ENCODE measurements at places on chromosomes 2 and 18.
A peak's percentile ranks its signal among the peaks of the same experiment; 100 is the strongest.

DNA sequence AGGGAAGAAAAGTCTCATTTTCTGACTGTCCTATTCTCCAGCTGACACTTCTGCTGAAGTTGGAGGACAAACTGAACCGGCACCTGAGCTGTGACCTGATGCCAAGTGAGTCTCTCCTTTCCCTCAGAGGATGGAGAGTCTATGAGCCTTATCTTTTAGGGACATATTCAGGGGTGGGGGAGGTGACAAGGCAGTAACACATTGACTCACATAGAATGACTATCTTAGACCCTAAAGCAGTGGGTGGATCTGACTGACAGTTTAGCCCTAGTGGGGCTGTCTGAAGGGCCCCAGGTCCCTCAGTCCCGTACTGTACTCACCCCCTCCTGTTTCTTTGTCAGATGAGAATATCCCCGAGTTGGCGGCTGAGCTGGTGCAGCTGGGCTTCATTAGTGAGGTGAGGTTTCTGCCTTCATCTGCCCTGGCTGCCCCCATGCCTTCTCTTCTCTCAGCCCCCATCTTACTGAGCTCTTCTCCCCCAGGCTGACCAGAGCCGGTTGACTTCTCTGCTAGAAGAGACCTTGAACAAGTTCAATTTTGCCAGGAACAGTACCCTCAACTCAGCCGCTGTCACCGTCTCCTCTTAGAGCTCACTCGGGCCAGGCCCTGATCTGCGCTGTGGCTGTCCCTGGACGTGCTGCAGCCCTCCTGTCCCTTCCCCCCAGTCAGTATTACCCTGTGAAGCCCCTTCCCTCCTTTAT lies 805 bp upstream of the KRTCAP3 start:
- no peak for DNase-seq

DNA sequence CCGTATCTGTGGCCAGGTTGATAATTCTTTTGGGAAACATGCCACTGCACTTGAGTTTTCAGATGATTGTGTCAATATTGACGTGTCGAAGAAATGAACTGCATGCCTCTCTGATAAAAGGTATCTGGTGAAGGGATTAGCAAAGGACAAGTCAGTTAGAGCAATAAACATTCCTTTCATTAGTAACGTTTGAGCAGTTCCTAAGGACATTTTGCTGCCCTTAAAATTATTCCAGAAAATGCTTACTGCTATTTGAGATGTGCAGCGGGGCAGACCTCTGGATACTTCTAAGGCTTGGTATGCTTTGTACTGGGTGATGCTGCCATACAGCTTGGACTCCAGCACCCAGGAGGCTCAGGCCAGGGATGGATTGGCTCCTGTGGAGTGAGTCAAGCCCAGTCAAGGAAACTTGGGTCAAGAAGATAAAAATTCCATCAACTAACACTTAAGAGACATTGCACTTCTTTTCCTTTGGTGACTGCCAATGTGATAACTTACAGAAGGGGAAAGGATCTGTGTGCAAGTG lies 166.7 kb downstream of the FHOD3 start:
- DNase-seq: no peak

- DNase-seq: no peak
Measured at GRCh38 chr18:74284191-74284979, 7.4 kb downstream of the CYB5A start.

DNA sequence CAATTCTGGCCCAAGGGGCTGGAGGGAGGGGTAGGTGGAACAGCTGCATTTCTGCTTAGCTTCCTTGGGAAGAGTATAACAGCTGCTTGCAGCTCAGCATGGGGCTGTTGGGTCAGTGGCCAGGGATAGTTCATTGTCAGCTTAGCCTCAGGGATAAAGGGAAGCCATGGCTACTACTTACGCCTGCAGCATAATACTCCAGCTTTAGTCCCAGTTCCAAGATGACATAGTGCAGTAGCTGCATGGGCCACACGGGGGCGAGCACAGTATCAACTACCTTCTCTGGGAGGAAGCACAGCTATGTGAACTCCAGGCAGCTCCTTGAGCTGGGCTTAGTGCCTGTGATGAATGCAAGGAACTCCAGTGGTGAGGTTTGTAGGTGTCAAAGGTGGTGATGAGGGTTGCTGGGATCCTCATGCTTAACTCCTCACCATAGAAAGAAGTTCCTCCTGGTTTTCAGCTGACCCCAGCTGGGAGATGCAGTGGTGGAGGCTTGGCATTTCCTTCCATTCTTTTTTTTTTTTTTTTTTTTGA lies 35.4 kb upstream of the RHOB start:
- peak; percentile 73 for DNase-seq

GRCh38 chr2:207330912-207331311 lies 165.2 kb upstream of the KLF7 start:
- no peak for DNase-seq

DNA sequence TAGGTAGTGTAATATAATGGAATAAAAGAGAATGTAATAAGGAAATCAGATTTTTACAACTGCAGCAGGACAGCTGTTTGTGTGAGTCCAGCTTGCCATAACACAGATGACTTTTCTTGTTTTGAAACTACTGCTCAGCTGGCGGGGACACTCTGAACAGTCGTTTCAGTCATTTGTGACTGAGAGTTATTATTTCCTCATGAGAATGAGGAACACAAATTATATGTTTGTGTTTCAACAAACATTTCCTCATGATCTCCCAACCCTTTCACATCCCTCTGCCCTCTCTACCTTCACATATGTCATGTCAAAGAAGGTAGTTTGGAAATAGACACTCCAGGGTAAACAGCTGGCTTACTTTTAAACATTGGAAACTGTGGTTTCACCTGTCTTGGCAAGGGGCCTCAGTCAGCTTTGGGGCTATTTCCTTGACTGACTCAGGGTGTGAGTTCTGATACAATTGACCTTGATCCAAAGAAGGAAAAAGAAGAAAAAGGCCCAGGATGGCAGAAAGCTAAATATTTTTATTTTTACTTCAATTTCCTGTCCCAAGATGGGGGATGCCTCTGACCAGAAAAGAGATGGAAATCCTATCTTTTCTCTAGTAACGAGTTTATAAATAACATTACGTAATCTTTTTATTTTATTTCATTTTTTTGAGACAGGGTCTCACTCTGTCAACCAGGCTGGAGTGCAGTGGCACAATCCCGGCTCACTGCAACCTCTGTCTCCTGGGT lies 593 bp downstream of the SP140L start:
- DNase-seq: no peak

DNA sequence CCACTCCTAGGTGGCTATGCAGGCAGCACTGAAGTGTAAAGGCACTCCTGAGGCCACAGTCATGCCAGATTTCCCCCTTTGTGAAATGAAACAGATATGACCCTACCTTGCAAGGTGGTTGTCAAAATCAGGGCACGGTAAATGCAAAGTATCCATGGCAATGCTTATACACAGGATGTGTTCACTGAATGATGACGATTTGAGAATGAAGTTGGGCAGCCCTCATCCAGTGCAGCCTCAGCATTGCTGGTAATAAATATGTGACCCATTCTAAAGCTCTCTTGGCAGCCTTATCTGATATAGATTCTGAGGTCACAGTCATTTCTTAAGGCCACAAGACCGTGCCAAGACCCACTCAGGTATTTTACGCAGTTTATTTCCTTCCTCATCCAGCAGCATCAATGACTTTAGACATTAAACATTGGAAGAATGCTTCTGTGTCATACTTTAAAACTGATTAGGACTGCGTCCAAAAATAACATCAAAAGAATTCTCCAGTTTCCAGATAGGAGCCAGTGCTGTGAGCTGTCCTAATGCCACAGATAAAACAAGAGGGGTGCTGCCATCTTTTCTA lies 125.5 kb upstream of the SERTAD2 start:
- DNase-seq: no peak

- DNase-seq: no peak
Measured at GRCh38 chr2:181330286-181330685, 126.9 kb upstream of the ITGA4 start.

DNA sequence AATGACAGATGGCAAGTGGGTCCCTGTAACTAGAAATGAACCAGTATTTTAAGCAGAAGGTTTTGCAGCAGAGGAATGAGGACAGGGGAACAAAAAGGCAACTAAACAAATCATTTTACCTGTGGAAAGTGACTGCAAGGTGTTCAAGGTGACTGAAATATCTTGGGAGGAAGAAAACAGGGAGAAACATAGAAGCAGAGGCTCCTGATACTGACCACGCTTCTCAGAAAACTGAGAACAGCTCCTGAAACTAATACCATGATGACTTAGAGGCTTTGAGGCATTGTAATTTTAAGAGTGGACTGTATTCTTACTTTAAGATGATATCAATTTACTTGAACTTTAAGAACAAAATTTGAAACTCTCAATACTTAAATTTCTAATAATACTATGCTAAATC lies at the start of gene DYTN:
TSS of gene DYTN (minus strand) at position 101 of the 400 bp plus-strand sequence. CDS start 117 bp downstream, outside the sequence.
- DNase-seq: no peak

GRCh38 chr2:74566754-74567085 lies 12.2 kb downstream of the DOK1 start:
- peak; percentile 54 for DNase-seq

DNA sequence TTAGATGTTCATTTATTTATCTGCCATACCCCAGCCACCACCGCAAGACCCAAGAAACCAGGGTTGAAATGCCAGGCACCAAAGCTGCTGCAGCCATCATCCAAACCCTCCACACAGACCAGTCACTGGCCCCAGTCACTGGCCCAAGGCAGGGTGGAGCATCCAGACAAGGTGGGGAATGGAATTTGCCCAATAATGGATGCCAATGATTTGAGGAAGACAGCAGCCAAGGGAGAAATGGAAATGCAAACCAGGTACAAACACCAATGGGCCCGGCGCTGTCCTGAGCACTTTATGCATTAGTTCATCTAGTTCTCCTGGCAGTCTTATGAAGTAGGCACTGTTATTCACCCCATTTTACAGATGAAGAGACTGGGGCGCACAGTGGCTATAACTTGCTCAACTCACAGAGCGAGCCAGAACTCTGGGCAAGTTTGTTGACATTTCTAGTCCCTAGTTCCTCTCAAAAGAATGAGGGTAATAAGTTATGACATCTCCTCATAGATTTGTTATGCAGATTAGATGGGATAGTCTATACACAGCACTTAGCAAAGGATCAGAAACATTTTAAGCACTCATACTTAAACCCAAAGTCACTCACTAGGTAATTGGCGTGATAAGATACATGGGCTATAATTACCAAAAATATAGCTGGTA lies 173.3 kb downstream of the TMEM247 start:
- no peak for DNase-seq

- no peak for DNase-seq
Measured at GRCh38 chr2:176873403-176873802, 339.2 kb upstream of the HNRNPA3 start.

GRCh38 chr2:72636210-72636609 lies 189.6 kb downstream of the EXOC6B start:
- DNase-seq: no peak

GRCh38 chr2:132999421-132999820 lies 329.4 kb upstream of the LYPD1 start:
- DNase-seq: no peak

DNA sequence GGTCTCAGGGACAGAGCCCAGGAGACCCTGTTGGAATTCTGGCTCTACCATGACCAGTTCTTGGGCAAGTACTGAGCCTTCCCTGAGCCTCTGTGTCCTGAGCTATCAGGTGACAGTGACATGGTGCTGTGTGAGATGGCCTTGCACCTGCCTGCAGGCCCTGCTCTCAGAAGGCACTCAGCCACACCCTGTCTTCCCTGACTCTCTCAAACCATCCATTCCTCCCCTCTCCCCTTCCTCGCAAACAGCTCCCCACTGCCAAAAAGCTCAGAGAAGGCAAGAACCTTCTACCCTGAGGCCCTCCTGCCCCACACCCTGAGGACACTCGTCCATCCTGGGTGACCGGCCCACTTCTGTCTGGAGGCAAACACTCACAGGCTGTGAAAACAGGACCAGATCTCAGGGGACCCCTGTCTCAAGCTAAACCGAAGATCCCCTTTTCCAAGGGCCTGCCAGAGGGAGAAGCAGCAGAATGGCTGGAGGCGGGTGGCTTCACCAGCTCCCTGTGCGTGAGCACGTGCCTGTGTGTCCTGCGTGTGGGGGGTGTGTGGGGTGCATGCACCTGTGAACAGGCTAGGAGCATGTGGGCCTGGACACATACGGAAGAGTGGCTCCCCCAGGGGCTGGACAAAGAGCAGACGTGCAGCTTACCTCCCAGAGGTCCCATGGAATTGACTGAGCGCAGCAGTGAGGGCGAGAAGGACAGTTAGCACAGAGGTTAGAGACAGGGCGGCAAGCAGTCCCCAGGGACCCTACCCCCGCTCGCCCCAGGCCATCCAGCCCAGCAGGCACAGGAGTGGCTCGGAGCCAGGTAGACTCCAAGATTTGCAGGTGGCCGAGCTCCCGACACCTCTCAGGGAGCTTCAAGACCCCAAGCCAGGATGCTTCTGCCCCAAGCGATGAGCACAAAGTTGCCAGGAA lies 53.9 kb downstream of the BIN1 start:
- DNase-seq: peak; percentile 27

GRCh38 chr2:219912491-219912921 lies 285.1 kb downstream of the SLC4A3 start:
- peak; percentile 90 for DNase-seq

DNA sequence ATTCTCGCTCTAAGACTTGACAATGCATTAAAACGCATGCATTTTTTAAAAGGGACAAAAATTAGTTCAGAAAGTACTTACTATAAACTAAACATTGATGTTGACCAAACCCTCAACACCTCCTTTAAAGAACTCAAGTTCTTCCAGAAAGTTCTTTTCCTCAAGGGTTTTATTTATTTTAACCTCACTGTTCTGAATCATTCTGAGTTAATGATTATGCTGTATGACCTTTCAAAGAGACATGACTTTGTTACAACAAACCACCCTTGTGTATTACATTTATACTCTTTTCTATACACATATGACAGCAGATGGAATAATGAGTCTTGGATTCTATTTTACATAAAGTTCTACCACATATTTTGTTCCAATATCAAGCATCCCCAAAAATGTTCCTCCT lies 139.8 kb upstream of the CCDC150 start:
- no peak for DNase-seq

DNA sequence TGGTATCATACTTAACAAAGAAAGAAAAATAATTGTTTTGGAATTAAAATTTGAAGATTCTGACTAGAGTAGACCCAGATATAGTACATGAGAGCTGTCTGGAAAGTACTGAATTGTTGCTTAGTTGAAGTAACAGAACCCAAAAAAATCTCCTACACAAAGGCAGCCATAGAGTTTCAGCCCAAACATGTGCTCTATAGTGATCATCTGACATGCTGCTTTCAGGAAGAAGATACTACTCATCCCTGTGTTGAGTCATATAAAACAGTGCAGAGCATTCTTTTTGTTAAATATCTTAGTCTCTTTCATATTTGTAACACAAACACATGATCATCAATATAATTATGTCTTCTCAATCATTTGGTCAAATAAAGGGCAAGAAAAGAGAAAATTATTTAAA lies 84.8 kb upstream of the PTPRM start:
- DNase-seq: no peak

DNA sequence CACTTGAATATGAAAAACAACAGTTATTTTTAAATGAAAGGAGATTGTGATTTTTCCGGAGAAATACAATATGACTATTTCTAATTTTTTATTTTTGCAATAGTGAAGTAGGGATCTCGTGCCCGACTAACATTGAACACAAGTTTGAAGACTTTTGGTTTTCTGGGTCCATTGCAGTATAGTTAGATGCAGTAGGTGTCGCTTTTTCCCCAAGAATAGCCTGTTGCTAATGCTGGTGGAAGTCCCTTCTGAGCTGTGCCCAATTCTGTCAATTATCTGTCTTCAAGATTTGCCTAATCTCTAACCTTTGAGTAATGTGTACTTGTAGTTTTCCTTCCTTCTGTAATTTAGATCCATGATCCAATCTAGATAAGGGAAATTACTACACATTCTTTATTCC lies 36.5 kb downstream of the SEMA4F start:
- no peak for DNase-seq

All from femur (tissue), 1 donor.